Activated T-cell treated with anti-CD3 and anti-CD28 coated beads, Interleukin-2, amount 50 U/mL, for 48 hours (primary cell): ENCODE measurements at places on chromosomes 6 and 20.

DNA sequence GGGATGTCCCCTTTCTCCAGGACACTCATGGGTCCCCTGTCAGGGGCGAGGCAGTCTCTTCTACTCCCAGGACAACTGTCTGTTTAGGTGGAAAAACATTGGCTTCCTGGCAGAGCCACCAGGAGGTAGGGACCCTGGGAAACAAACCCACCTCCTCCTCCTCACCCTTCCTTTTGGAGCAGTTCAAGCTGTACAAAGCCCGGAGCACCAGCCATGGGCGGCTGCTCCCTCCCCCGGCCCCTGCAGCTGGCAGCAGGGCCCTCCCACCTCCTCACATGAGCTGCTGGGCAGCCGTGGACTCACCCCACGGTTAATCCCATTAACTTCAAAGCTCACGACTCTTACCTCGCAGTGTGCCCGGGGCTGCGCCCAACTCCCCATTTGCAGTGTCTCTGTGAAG is 48.6 kb downstream of the CDH4 start:
- no peak for DNase-seq

GRCh38 chr6:79622364-79622763 is 8.8 kb upstream of the SH3BGRL2 start:
- no peak for DNase-seq

- DNase-seq: peak; percentile 95
Observed at GRCh38 chr20:63641792-63642523, 11.3 kb downstream of the STMN3 start.

DNA sequence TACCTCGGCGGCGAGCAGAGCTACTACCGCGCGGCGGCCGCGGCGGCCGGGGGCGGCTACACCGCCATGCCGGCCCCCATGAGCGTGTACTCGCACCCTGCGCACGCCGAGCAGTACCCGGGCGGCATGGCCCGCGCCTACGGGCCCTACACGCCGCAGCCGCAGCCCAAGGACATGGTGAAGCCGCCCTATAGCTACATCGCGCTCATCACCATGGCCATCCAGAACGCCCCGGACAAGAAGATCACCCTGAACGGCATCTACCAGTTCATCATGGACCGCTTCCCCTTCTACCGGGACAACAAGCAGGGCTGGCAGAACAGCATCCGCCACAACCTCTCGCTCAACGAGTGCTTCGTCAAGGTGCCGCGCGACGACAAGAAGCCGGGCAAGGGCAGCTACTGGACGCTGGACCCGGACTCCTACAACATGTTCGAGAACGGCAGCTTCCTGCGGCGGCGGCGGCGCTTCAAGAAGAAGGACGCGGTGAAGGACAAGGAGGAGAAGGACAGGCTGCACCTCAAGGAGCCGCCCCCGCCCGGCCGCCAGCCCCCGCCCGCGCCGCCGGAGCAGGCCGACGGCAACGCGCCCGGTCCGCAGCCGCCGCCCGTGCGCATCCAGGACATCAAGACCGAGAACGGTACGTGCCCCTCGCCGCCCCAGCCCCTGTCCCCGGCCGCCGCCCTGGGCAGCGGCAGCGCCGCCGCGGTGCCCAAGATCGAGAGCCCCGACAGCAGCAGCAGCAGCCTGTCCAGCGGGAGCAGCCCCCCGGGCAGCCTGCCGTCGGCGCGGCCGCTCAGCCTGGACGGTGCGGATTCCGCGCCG is 994 bp downstream of the FOXC1 start:
- peak; percentile 49 for DNase-seq

- DNase-seq: no peak
Observed at GRCh38 chr20:40583205-40583604, 105.8 kb downstream of the MAFB start.

DNA sequence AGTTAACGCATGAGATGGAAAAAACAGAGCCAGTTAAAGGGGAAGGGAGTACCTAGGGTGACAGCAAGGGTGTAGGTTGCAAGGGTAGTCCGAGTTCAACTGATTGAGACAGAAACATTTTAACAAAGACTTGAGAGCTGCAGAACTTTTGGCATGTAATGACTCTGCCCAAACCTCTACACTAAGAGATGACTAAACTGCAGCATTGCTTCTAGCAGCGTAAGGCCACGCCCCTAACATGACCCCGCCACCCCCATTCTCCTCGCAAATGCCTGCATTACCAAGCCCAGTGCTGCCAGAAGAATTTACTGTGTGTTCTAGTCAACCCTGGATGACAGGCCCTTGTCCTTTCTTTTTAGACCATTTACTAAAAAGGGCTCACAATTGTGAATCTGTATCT is 6.3 kb upstream of the HINT3 start:
- no peak for DNase-seq

GRCh38 chr20:45429618-45430017 is 13.7 kb downstream of the PIGT start:
- DNase-seq: no peak

GRCh38 chr20:56257604-56258003 is 9.1 kb downstream of the MC3R start:
- DNase-seq: no peak

- DNase-seq: no peak
Observed at GRCh38 chr6:133034509-133035206, 206.5 kb upstream of the EYA4 start.

GRCh38 chr6:151140767-151141166 is 99.0 kb upstream of the AKAP12 start:
- DNase-seq: no peak

DNA sequence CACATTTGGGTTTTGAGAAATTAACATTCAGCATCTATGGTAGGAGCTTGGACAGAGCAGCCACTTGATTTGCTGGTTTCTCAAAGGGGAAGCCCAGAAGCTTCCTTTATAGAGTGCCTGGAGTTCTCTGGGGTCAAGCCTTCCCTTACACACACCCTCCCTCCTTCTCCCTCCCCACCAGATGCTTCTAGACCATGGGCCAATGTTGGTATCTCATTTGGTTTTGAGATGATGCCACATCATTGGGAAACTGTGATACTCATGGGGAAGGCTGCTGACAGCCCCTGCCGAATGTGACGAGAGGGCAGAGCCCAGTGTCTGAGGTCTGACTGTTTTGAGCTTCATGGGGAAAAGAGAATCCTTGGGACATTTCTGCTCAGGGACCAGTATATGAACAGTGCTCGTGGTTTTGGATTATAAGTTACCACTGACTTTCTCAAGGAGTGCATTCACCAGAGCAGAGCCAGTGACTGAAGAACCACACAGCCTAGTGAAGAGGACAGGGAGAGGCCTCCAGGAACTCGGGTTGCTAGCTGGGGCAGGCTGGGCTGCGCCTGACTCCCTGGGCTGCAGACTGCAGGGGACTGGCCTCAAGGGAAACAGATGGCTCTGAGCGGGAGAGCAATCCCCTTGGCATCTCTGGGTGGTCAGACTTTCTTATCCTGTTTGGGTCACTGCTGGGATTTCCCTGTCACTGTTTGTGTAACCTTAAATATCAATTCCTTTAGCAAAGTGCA is 46.4 kb upstream of the CST5 start:
- DNase-seq: no peak

GRCh38 chr20:36102809-36103596 is 51.5 kb upstream of the EPB41L1 start:
- DNase-seq: no peak

DNA sequence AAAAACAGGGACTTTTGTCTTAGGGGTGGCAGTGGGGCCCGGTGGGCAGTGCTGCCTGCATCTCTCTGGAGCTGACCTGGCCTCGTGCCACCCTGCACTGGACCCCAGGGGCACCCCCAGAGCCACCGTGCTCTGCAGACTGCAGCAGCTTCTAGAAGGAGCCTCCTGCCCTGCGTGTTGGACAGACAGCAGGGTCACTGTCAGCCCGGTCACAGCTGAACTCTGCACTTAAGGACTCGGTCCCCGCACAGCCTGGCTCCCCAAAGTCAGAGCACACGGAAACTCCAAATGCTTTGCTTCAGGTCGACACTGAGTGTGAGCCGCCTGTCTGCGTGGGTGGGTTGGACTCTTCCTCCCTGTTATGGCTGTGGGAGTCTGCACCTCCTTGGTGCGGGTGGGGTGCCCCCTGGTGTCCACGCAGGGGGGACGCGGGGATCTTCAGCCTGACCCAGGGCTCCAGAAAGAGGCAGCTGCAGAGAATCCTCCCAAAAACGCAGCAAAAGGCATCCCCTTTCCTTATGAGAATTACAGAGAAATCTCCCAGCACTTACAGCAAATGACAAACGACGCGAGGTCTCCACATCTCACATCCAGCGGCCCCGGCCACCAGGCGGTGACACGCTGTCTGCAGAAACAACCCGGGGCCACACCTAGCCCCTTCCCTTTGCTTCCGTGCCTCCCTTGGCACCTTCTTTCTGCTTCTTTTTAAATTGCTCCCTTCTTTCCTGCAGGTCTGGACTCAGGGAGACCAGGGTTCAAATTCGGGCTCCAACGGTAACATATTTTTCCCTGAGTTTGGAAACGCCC is 36.3 kb upstream of the DACT2 start:
- DNase-seq: peak; percentile 51

- peak; percentile 3 for DNase-seq
Observed at GRCh38 chr6:43746613-43747102, 23.4 kb upstream of the VEGFA start.

- no peak for DNase-seq
Observed at GRCh38 chr6:162156146-162156545, 571.4 kb downstream of the PRKN start.

DNA sequence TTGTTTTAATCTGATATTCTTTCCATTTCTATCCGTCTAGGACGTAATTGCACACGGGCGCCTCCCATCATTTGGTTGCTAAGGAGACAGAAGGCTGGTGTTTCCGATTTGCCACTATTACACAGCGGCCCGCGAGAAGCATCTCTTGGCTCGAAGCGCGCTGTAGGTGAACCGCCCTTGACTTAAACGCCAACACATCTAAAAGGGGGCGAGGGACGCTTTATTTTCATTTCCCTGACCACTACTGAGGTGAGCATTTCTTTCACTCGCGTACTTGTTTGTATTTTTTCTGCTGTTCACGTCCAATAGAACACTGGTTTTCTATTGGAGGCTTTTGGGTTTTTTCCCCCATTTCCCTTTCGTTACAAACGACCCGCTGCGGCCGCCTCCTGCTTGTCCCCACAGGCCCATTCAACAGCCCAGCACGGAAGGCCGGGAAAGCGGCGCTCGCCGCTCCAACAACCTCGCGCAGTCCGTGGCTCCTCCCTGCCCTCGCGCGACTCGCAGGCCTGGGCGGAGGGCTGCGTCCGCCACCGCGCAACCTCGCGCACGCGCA is 505 bp upstream of the WRNIP1 start:
- DNase-seq: peak; percentile 66

DNA sequence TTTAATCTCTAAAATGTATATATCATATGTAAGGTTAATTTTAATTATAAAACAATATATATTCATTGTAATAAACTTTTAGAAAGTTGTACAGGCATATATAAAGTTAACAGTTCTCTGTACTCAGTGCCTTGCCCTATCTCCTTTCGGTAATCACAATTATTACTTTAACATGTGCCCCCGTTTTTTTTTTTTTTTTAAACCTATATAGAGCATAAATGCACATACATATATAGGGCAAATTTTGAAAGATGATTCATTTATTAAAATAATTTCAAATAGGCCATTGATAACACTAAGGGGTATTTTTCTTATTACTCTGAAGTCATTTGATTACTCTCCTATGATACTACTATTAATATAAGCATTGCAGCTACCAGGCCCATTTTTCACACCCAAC is 1.9 kb downstream of the ASF1A start:
- no peak for DNase-seq

GRCh38 chr20:5784735-5785134 is 34.5 kb downstream of the SHLD1 start:
- no peak for DNase-seq

DNA sequence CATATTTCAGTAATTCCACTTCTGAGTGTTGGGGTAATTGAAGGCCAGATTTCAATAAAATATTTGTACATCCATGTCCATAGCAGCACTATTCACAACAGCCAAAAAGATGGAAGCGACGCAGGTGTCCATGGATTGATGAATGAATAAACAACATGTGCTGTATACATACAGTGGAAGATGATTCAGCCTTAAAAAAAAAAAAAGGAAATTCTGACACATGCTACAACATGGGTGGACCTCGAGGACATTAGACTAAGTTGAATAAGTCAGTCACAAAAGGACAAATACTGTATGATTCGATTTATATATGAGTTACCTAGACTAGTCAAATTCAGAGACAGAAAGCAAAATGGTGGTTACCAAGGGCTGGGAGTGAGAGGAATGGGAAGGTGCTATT is 57.2 kb downstream of the TRAM2 start:
- DNase-seq: no peak

DNA sequence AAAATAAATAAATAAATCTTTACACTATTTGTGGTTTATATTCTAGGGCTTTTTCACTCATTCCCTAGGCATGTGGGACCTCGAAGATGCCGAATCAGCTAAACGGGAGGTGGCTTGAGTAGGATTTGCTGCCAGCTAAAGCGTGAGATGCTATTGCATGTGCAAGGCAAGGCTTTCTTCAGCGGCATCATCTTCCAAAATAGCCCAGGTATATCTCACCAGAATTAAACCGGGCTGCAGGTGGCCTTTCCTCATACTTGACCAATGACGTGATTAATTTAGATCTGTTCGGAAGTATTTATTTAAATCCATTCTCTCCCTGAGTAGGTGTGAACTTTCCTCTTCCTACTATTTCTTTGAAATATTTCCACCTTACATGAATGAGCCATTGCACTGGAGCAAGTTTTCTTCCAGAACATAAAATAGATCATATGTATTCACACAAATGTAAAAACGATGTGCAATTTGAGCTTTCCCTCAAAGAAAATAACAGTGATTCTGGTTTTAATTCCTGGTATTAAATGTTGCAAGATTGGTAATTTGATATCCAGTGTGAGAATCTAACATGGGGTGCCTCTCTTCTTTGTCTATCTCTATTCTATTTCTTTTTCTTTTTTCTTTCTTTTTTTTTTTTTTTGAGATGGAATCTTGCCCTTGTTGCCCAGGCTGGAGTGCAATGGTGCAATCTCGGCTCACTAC is 24.3 kb upstream of the ZNF217 start:
- DNase-seq: no peak

GRCh38 chr20:20364593-20365479 is 3.1 kb upstream of the INSM1 start:
- peak; percentile 51 for DNase-seq

GRCh38 chr6:168208854-168209253 is 110.7 kb downstream of the DACT2 start:
- DNase-seq: no peak

DNA sequence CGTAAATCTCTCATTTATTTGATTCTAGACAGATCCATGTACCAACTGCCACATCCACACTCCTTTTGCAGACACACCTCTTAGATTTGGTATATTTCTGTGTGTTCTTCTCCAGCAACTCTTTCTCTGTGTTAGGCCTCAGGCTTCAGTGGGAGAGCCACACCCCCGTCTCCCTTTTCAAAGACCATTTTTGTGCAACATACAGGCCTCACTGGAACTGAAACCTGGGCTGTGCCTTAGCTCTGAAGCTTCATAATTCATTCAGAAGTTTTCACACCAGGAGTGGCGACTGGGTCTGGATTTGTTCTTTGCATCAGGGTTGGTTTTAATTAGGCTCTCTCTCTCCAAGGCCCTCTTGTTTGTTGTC is 170.2 kb downstream of the THBS2 start:
- no peak for DNase-seq
